ENCODE measurements at places on chromosomes 2 and 18.

GRCh38 chr2:209977386-209978239 is 24.8 kb upstream of the RPE start:
- no peak for DNase-seq

GRCh38 chr2:5759949-5760348 is 67.8 kb downstream of the SOX11 start:
- DNase-seq: no peak

GRCh38 chr18:56641714-56642337 is 3.4 kb upstream of the TXNL1 start:
- no peak for DNase-seq

DNA sequence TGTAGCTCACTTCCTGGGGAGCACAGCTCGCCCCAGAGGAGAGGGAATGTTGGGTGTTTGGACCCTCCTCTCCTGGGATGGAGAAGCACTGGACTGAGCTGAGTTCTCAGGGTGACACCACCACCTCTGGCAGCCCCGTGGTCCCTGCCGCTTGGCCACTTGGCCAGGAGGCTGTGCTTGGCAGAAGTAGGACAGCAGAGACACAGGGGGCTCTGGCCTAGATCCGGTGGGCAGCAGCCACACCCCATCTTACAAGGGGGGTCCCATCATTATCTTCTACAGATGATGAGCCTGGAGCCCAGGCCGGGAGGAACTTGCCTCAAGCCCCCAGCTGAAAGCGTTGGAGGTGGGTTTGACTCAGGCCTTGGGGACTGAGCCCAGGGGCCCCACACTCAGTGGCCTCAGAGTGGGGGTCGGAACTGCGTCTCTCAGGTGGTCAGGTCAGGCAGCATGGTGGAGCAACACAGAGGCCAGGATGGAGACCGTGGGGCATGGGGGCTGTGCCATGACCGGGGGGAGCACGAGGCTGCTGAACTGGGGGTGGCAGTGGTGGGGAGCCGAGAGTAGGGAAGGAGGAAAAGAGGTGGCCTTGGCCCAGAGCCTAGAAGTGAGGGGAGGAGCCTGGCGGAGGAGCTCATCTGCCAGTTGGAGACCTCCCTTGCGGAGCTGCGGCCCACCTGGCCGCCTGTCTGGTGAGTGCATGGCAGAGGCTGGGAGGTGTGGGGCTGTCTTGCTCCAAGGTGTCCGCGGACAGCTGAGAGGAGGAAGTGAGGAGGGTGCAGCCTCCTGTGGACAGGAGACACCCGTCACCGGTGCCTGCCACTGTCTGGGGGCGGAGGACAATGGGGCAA is 63.6 kb upstream of the HDAC4 start:
- no peak for DNase-seq

DNA sequence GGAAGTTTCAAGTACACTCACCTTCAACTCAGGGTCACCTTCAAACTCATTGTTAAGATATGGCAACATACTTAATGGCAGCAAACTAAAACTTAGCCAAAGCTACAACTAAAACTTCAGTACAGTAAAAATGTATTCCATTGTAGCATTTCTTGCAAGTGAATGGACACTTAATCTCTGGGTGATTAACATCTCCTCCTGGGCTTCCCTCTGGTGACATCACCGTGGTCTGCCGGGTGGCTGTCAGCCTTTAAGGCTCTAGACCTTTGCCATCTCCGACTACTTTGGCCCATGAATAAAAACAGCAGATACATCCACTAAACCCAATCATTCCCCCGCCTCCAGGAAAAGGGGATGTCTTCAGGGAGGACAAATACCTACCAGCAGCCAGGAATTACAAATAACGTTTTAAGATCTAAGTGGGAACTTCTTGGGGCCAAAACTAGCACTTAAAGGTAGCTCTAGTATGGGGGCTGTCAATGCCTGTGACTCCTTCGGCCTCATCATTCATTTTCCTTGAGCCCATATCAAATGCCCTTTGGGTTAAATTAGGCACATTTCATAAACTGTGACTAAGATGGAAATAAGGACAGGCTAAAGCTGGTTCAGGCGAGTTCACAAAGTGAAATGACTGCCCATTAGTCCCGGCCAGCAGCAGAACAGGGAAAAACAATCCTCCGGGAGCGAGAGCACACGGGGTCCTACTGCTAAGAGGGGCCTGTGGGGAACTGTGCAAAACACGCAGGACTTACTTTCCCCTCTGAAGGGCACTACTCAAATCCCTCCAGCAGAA is 1.1 kb downstream of the TFCP2L1 start:
- no peak for DNase-seq

- DNase-seq: no peak
Measured at GRCh38 chr2:134815741-134816140, 22.7 kb upstream of the ACMSD start.

DNA sequence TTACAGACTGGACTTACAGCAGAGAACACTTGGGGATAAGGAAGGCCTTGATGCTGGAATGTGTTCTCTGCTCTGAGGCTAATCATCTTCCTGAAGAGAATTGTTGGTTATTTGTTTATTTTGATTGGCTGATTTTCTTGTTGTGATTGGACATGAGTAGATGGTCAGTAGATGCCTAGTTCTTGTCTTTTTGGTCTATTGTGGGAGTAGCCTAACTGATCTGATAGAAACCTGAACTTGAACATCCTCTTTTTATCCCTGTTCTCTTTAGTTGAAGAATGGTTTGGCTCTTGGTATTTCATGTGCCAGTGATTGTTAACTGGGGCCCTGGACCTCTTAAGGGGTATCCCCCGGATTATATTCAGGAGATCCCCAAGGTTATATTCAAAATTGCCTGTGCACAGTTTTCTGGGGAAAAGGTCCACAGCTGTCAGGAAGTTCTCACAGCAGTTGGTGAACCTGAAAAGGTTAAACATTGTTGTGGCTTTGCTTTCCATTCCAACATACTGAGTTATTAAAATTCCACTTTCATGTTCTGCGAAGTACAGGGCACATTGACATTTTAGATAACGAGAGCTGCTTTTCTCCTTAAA is 13.6 kb downstream of the TWSG1 start:
- DNase-seq: no peak

DNA sequence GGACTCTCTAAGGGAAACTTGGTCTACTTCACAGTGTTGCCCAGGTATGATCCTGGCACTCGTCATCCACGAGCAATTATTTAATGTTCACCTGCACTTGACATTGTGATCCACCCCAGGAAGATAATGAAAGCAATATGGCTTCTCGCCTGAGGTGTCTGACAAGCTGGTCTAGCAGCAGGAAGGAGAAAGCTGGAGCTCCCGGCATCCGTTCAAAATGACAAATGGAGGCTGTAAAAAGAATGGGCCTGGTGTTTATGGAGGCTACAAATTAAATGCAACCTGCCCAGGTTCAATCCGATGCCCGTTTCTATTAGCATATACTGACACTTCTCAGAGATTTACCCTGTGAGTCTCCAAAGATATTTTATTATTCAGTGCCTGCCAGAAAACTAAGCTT is 317.6 kb downstream of the CTNNA2 start:
- DNase-seq: no peak

GRCh38 chr2:128368437-128369107 is 49.9 kb upstream of the HS6ST1 start:
- no peak for DNase-seq

DNA sequence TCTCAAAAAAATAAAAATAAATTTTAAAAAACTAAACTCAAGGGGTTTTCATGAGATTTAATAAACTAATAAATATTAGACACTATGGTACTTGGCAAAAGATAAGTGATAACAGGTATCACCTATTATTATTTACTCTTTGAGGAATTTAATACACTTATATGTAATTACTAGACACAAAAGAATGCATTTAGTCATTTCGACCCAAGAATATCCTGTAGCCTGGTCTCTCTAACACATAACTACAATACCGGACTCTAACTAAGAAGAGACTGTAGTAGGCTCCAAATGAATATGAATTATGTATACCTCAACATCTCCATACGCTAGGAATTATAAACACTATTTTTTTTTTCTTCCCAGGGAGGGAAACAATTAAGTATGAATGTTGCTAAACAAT is 850.7 kb downstream of the CPS1 start:
- no peak for DNase-seq

DNA sequence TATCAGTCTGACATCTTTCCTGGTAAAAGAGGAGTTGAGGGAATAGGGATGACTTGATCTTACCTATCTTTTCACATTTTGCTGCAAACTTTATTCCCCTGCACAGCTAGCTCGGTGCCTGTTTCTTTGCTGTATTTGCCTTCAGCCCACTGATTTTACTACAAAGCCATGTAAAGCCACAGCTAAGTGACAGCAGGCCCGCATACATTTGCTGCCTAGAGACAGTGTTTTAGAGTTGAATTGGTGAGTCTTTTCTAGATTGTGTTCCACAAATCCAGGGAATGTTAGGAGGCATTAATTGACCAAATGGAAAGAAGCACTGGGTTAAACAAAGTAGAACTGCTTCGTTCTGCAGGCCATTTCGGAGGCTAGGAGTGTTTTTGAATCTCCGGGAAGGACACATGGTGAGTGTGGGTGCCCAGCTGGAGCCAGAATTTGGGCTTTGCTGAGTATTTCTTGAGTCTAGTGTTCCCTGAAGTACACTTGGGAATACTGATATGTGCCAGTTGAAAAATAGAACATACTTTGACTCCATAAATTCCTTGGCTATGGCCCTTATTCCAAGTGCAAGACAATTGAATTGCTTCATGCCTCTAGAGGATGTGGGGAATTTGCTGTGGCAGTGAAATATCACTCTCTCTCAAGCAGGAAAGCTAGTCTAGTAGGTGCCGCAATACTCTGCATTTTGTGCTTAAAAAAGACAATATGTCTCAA is 329.8 kb downstream of the PTPRM start:
- no peak for DNase-seq

DNA sequence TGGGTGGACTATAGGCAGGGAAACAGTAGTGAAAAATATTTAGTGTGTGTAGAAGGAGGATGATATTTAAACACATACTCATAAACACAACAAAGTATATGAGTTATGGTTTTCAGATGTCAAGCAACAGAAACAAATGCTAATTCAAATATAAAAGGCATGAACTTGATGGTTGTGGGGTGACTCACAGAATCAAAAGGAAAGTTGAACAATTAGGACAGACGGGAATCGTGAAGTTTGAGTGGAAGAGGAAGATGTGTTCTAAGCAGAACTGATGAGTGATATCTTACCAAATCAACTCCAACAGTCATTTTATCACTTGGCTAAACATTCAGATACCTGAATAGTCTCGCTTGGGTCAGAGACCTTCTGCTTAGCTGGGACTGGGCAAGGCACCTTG is 53.6 kb upstream of the ITGA6 start:
- DNase-seq: no peak

DNA sequence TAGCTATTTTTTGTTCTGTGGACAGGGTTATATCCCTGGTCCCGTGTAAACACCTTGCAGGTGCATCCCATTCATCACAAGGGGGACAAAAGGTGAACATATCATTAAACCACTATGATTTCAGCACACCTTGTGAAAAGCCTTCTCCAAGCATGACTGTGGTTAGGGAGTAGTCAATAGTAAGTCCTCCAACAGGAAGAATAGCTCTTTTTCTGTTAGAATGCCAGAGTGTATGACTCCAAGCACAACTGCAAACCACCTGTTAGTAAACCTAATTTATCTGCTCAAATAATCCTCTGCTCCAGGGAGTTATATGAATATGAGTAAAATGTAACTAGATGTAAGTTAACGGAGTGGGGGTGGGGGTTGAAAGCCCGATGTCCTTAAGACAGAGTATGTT is 240.5 kb downstream of the AGPS start:
- no peak for DNase-seq

GRCh38 chr18:42412896-42413295 is 457.9 kb downstream of the PIK3C3 start:
- DNase-seq: no peak

DNA sequence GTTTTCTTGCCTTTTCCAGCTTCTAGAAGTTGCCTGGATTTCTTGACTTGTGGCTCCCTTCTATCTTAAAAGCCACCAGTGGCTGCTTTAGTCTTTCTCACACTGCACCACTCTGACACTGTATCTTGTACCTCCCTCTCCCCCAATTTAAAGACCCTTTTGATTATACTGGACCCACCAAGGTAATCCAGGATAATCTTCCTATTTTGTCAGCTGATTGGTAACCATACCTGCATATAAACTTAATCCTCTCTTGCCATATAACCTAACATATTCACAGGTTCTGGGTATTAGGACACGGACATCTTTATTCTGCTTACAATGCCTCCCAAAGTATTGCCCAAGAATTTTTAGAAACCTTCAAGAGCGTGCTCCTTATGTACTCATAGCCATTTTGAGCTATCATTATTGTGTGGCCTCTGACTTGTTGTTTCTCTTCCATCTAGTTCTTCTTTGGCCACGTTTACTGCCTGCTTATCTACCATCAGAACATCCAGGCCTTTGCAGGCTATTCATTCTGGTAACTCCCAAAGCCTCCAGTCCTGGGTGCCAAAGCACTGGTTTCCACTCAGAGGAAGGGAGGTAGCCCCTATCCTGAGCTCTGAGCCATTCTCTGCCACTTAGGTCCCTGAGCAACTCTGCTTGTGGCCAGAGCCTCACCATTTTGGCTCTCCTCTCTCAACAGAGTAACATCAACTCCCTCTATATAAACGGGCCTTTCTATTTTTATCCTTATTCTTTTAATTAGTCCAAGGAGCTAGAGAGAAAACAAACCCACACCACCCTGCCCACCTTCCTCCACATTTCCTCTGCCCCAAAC is 70.8 kb downstream of the MYO3B start:
- no peak for DNase-seq

DNA sequence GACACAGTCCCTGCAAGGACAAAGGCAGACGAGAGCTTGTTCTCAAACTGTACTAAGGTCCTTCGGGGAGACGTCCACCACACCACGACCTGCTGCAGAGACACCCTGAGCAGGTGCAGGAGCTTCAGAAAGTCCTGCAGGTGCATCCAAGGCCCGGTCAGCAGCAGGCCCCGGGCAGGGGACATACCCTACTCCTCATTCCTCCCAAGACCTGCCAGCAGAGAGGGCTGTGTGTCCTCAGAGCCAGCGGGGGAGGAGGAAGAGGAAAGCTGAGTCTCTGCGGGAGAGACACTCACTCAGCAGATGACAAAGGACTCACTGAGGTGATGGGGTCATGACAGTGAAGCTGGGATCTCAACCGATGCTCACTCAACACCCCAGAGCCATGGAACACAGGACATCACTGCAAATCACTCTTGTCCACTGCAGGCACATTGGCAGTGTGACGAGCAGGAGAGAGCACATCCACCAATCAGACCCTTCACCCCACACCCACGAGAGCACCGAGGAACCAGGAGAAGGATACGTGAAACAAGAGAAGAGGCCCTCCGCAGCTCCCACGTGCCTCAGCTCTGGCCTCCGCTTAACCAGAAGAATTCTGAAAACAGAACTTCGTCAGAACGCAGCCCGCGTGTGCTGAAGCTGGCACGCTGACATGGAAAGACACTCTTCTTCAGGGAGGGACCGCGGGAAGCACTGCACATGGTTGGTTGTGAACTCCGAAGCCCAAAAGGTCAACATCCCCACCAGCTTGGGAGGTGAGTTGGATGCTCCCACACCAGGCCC is 9.3 kb downstream of the HDAC4 start:
- no peak for DNase-seq

- no peak for DNase-seq
Measured at GRCh38 chr2:202861987-202862386, 9.6 kb downstream of the ICA1L start.

DNA sequence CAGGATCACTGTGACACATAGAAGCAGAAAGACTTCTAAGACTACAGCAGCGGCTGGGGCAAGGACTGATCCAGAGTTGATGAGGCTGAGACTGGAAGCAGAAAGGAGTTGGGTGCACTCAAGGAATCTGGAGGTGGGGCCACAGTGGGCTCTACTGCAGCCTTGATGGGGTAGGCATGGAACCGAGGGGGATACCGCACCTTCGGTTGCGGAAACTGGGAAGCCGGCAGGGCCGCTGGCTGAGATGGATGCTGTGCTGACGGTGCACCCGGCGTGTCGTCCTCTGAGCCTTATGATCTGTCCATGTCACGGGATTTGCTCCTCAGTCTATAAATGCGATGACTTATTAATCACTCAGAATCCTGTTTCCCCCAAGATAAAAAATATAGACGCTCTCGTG is 473.5 kb upstream of the MYT1L start:
- no peak for DNase-seq

All from T-helper 9 cell (primary cell).